ENCODE measurements at places on chromosomes 7 and 10.
A peak's percentile ranks its signal among the peaks of the same experiment; 100 is the strongest.

DNA sequence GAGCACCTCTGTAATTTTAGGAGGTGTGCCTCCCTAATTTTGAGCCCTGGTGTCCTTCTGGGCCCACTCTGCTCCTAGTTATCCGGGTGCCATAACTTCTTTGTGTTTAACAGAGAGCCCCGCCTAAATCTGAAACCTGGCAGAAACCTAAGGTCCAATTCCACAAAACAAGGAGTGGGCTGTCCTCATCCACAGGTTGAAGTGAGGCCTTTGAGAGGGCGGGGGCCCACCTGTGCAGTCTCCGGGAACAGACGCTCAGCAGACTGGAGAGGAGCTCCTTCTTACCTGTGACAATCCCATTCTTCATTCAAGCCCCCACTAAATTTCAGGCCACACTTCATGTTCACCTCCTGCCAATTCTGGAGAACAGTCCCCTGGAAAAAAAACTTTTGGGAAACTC, 10.9 kb downstream of the TMEM72 start:
- no peak for DNase-seq

DNA sequence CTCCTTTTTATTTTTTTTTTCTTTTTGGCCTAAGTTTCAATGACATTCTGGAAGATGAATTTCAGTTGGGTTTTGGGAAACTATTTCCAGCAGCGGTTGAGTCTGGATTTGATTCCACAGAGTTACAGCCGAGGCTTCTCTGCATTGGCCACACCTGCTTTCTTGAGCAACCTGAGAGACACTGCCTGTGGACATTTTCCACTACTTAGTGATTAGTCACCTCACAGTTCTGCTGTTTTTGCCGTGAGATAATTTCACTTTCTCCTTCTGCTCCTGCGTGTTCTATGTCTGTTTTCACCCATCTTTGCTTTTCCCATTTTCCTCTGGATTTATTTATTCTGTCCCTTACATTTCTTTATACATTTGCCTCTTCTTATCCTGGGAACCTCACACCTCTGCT, 243.0 kb downstream of the BICC1 start:
- DNase-seq = no peak

- no peak for DNase-seq
Measured at GRCh38 chr10:130065251-130065650, 45.4 kb downstream of the C10orf143 start.

- no peak for DNase-seq
Measured at GRCh38 chr7:138924501-138925225, 56.5 kb downstream of the KIAA1549 start.

DNA sequence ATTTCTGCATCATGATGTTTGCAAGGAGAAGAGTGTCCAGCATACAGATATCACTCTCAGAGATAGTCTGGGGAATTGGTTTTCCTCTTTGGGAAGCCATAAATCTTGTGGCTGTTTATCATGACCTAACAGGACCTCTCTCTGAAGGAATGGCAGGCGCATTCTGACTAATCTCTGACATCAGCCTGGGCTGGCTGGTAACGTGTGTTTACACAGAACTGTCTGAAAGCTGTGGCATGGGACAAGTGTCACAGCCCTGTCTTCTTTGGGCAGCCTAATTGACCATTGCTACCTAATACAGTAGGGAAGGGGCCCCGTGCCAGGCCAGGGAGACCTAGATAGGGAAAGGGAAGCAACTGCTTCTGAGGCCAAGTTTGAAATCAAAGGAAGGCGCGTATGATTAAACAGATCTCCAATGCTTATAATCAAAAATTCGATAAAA, 73.9 kb upstream of the CABCOCO1 start:
- no peak for DNase-seq

DNA sequence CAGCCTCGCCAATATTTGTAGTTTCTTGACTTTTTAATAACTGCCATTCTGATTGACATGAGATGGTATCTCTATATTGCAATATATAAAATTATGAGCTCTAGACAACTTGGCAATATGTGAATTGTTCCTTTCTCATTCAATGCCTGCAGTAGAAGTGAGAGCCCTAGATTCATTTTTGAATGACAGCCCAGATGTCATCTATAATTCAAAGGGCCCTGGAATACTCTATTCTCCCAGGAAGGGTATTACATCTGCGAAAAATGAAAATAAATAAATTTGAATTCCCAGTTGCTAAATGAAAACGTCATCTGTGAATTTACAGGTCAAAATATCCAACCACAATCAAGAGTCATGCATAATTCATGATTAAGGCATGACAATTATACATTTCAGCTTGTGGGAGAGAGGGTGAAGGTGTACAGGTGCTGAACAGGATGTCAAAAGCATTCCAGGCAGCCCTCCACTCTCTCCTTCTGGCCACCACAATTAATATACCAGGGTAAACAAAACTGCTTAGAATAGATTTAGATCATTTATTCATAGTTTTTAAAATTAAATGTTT, 1147.3 kb downstream of the XPNPEP1 start:
- no peak for DNase-seq

DNA sequence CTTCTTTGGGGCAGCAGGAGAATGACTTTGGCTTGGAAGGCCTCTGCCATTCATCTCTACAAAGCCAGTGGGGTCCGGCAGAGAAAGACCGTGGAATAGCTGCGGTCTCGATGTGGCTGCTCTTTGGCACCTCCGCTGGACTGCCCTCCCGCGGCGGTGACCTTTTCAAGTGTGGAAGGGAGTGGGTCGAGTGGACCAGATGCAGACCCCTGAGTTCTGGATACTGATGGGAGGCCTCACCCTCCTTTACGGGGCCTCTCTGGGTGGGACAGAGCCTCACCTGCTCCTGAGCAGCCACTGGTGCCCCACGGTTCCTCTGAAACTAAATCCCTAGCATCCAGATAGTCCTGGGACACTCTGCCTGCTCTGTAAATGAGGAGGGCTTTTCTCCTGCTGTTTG, 113.1 kb downstream of the NT5C2 start:
- DNase-seq = no peak

DNA sequence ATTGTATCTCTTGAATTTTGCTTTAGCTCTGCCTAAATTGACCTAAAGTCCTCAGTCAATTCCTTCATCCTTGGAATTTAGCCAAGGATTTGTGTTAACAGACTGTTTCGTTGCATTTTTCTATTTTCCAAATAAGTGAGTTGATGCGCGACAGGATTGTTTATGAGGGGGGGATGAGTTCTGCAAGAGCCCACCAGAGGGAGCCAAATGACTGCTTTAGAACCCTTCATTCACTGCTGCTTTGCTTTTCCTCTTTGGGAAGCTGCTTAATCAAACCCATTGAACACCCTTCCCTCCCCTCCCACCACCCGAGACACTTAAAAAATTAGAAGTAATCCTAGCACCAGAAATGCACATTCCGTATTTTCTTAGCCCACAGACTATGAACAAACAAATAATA, 33.7 kb upstream of the PTF1A start:
- peak; percentile 15 for DNase-seq

- DNase-seq = no peak
Measured at GRCh38 chr10:122075171-122075570, 86.2 kb downstream of the TACC2 start.

DNA sequence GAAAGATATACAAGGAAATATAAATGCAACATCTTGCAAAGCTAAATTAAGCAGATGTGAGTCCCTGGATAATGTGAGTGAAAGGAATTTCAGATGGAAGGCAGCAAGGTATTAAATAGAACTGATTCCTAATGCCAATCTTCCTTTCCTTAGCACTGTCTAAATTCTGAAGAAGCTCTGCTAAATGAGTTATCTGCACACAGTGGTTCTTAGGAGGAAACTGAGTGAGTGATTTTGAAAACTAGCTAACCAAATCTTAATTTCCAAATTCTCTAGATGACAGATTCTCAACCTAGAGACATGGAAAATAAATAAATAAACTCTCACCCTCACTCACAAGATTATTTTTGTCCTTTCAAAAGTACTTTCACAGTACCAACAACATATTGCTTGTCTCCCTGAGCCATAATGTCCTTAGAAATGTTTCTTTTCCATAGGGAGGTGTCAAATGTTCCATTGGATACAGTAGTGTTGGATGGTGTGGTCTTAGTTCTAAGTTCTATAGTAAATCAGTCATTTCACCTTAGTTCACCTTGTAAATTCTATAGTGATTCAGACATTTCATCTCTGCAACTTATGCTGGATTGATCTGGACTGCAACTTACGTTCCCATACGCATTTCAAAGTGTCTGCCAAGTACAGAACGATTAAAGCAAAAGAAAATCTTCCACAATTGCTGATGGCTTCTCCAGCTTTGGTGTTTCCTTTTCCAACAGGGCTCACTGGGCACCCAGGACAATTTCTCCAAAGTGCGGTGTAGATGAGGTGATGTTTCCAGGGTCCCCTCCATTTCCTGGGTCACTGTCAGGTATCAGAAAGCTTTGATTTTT, 145.4 kb upstream of the FAM171A1 start:
- DNase-seq = no peak

DNA sequence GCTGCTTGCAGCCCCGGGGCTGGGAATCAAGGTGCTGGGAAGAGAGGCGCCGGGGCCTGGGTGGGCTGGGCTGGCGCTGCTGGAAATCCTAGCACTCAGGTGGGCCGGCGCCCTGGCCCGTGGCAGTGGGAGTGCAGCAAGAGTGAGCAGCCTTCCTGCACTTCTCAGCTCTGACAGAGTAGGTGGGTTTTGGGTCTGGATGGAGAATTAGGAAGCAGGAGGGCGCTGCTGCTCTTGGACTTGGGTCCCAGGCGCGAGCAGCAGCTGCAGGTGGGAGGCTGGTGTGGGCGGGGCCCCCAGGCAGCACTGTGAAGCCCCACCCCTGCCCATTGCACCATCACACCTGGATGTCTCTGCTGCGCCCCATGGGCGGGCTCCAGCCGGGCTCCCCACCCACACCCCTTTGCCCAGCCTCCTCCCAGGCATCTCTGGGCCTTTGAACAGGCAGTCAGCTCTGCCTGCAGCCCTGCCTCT, 6.0 kb downstream of the BRI3 start:
- DNase-seq = no peak

- DNase-seq = no peak
Measured at GRCh38 chr10:98295907-98296306, 27.9 kb upstream of the LOXL4 start.

GRCh38 chr7:77441046-77441445, 24.9 kb upstream of the GSAP start:
- no peak for DNase-seq

DNA sequence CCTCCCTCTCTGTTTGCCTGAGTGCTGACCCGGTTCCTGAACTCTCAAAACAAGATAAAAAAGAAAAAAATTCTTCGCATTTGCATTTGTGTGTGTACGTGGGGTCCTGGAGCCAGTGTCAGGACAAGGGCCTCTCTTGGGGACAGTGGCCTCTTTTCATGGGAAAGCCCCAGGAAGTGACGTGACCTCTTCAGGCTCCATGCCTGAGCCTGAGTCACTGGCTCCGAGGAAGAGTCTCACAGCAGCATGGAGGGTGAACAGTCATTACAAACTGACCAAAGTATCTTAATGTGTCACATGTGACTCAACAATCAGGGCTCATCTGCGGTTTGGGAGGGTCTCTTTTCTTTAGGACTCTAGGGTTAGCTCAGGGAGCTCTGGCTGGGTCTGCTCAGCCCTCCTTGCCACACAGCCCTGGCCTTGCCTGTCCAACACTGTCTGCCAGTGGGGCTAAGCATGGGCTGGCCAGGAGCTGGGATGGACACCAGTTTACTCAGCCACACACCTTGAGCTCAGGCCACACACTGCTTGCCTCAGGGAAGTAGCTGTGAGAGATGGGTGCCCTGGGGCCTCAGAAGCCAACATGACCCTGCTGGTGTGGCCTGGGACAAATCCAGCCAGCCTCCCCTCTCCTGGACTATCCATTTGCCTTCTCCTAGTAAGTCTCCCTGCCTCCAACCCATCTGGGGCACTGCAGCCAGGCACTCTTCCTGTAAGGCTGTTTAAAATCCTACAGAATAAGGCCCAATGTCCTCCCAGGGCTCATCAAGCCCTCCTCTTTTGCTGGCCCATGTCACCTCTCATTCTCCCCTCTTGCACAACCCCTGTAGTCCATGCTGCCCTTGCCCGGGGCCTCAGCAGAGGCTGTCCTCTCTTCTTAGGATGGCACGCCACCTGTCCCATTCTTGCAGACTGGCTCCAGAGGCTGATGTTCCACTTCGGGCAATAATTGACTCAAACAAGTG, 10.5 kb downstream of the TMEM273 start:
- peak; percentile 15 for DNase-seq

GRCh38 chr7:46489106-46489505, 568.0 kb upstream of the IGFBP3 start:
- DNase-seq = no peak

DNA sequence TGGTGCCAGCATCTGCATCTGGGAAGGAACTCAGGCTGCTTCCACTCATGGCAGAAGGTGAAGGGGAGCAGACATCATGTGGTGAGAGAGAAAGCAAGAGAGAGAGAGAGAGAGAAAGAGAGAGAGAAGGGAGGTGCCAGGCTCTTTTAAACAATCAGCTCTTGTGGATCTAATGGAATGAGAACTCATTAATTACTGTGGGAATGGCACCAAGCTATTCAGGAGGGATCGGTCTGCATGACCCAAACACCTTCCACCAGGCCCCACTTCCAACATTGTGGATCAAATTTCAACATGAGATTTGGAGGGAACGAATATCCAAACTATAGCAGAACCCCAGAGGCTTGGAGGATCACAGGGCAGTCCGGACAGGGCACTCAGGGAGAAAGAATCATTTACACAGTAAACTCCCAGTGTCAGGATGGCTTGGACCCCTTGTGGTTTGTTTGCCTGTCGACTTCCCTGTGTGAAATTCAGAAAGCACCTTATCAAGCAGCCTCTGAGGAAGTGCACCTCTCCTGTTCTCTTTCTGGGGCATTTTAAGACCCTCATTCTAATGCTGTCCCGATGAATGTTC, 308.5 kb downstream of the REEP3 start:
- DNase-seq = no peak

GRCh38 chr10:63114031-63114814, 18.9 kb upstream of the NRBF2 start:
- peak; percentile 86 for DNase-seq

- no peak for DNase-seq
Measured at GRCh38 chr7:151484971-151485707, 34.6 kb downstream of the RHEB start.

DNA sequence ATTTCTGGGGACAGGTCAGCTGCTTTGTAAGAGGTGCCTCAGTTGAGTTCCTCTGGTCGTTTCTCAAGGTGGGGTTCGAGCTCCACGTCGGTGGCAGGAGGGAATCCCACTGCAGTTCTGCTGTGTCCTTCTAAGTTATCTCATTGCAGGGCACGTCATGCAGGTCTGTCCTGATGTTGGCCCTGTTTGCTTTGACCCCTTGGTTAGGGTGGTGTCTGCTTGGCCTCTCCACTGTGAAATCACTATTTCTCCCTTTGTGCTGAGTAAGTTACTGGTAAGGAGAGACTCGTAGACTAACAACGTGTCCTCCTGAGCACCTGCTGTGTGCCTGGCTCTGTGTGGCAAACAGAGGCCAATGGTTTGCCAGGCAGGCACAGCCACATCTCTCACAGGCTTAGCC, 372.9 kb upstream of the ZMIZ1 start:
- no peak for DNase-seq

GRCh38 chr7:47358944-47359588, 222.8 kb downstream of the TNS3 start:
- no peak for DNase-seq

GRCh38 chr10:117092386-117092785, 45.7 kb downstream of the VAX1 start:
- no peak for DNase-seq

Data from AG09319 (cell line).